ENCODE measurements at places on chromosomes 7 and 10.

GRCh38 chr7:50556247-50556991 lies 8.8 kb downstream of the DDC start:
- no peak for DNase-seq

DNA sequence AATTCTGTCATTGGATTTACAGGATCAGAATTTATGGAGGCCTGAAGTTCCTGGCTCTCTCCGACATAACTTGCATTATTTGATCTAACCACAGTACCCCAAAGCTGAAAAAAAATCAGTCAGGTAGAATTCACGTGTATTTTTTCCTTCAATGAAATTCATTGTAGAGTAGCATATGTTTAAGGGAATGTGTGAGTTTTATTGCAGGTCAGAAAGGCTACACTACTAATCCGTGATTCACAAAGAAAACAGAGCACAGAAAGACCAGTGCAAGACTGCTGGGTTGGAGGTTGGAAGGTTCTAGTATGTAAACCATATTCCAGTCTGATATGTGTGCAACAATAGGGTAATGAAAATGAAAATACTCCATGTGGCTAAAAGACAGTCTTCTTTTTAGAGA lies 247.0 kb upstream of the FERD3L start:
- DNase-seq, result peak; percentile 27

GRCh38 chr7:42549866-42550485 lies 313.0 kb upstream of the GLI3 start:
- no peak for DNase-seq

DNA sequence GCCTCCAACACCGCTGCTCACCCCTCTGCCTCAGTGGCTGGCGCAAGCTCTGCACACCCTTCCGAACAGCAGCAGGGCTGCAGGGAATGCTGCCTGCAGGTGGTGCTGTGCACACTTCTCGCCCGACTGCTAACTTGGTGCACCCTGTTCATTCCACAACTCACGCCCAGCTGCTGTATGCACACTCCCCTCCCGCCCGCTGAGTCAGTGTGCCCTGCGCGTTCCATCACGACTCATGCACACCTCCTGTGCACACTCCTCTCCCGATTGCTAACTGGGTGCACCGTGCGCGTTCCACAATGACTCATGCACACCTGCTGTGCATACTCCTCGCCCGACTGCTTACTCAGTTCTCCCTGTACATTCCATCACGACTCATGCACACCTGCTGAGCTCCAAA lies 21.5 kb downstream of the ADARB2 start:
- DNase-seq, result no peak

DNA sequence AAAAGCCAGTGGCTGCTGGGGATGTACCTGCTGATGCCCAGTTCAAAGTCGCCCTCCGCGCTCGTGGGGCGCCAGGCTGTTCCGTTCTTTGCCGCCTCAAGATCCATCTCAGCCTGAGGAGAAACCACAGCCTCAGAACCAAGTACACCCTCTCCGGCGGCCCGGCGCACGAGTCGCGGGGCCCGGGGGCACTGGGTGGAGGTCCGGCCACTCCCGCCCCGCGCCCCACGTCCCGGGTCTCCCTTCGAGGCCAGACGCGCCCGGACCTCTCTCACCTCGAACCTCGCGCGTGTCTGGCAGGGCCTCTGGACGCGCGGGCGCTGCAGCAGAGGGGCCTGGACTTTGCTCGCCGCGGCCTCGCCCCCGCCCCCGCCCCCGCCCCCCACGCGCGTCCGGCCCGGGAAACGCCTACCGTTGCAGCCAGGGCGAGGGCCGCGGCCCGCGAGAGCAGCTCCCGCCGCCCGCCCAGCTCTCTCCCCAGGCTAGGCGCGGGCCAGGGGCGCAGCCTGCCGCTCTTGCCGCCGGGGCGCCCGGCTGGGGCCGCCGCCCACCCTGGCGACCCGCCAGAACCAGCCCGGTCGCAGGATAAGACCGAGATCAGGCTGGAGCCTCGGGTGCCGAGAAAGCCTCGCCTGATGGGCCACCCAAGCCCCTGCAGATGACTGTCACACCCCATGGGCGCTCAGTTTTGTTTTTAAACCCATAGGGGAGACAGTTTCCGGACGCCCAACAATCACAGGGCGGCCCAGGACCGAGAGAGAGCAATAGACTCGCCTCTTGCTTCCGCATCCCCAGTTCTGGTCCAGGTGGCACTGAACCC lies at the start of gene ABCB4:
Gene ABCB4 (minus strand): TSS at position 322 of the 820 bp plus-strand sequence. CDS start 215 bp downstream, at position 107.
- no peak for DNase-seq

DNA sequence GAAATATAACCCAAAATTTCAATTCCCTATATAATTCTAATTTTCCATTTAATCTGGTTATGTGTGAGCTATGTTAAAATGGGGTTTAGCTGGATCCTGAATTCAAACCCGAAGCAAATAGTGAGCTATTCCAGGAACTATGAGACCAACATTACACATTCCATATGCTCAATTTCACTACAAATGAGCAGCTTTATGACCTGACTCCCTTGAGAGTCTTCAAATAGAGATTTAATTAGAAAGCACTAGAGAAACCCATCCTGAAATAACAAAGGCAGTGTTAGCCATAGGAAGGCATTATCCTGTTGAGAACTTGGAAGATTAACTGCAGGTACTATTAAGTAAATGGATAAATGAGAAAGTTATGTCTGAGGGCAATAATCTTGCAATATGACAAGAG lies 890.0 kb downstream of the GRM8 start:
- no peak for DNase-seq

DNA sequence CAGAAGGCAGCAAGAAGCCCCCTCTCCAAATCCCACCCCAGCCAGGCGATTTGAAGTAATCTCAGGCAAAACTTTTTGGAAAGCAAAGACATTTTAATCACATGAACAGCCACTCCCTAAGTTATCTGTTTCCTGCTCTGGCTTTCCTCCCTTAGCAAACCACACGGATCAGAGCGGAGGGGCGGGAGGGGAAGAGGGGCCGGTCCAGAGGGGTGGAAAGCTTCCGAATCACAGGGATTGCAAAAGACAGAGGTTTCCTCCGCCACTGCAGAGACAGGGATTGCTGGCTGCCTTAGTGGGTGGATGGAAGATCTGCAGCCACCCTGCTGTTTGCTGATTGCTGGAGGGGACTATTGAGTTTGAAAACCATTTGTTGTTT lies 41.2 kb downstream of the ZCCHC24 start:
- peak; percentile 94 for DNase-seq

- DNase-seq, result no peak
Observed at GRCh38 chr7:123199883-123200282, at the start of gene SLC13A1. SLC13A1 (minus strand) TSS chr7:123199969; CDS start chr7:123199946, 23 bp downstream.

- peak; percentile 93 for DNase-seq
Observed at GRCh38 chr10:15223174-15223573, 54.7 kb upstream of the NMT2 start.

- no peak for DNase-seq
Observed at GRCh38 chr7:45417268-45417667, 156.9 kb upstream of the ADCY1 start.
